Adipocyte (in vitro differentiated cells): ENCODE measurements at places on chromosomes 5 and 9.

- DNase-seq, result peak; percentile 42
These were observed 122.8 kb downstream of the ARHGEF28 start for GRCh38 chr5:73748510-73749400.

- DNase-seq, result no peak
These were observed 463.2 kb upstream of the KLF4 start for GRCh38 chr9:107952773-107953172.

- peak; percentile 52 for DNase-seq
These were observed 1021.2 kb downstream of the NR2F1-AS1 start for GRCh38 chr5:92559781-92560180.

DNA sequence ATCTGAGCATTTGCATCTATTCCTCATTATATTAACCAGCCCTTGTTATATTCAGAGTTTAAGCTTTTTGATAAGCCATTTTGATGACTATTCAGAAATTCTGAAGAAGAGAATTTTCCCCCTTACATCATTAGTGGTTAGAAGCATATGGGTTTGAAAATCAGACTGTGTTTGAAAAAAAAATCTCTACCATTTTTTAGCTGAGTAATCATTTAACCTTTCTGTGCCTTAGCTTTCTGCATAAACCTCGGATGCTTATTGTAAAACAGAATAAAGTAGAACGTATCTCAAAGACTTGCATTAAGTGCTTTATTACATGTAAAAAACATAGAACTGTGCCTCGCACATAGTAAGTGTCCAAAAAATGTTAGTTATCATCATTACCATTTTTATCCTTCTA lies 278.6 kb downstream of the RFX3 start:
- no peak for DNase-seq

- DNase-seq, result no peak
These were observed 189.0 kb upstream of the PUM3 start for GRCh38 chr9:3032898-3033297.

DNA sequence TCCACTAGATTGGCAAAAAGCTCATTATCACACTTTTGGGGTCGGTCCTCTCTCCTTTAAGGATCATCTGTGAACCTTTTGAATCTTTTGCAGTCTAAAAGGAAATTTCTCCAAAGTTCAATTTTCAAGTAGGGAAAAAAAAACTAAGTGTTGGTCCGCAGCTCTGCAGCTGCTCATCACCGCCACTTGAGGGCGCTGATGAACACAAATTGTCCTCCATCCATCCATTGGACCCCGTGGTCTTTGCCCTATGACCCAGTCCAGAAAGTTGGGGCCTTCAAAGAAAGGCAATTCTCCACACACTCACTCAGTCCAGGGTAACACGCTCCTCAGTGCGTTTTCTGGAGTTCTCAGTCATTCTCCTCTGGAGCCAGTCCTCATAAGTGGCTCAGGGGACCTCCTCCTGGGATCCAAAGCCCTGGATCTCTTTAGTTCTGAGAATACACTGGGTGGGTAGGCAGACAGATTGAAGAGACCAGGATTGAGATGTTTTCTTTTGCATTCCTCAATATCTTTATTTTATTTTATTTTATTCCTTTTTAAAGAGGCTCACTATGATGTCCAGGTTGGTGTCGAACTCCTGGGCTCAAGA lies 63.6 kb upstream of the SLC28A3 start:
- DNase-seq, result no peak

DNA sequence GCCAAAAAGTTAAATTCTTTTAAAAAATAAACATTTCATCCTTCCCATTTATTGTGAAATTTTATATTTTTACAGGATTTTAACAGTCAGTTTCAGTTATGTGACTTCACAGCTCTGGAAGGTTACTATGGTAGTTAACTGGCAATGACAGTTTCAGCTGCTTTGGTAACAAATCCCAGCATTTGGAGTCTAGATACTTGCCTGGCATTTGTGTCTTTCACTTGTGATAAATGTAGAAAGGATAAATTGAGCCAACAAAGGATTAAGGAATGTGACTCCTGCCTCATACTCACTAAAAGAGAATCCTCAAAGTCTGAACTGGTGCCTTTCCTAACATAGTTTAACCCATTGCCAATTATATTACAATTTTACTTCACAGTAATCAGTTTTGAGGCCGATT lies 315.5 kb downstream of the FER start:
- DNase-seq, result peak; percentile 90

DNA sequence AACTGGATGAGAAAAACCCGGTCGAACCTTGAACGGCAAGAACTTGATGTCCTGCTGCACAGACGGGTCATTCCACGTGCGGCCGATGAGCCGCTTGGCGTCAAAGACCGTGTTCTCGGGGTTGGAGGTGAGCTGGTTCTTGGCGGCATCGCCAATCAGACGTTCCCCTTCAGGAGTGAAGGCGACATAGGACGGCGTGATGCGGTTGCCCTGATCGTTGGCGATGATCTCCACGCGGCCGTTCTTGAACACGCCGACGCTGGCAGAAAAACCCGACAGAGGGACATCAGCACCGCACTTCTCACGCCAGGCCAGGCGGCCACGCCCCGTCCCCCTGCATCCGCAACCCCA lies 519 bp downstream of the HSPA5 start:
- DNase-seq, result peak; percentile 60

GRCh38 chr5:142399891-142400290 lies 75.1 kb upstream of the SPRY4 start:
- no peak for DNase-seq

GRCh38 chr5:121706686-121707085 lies 145.0 kb upstream of the FTMT start:
- DNase-seq, result no peak

DNA sequence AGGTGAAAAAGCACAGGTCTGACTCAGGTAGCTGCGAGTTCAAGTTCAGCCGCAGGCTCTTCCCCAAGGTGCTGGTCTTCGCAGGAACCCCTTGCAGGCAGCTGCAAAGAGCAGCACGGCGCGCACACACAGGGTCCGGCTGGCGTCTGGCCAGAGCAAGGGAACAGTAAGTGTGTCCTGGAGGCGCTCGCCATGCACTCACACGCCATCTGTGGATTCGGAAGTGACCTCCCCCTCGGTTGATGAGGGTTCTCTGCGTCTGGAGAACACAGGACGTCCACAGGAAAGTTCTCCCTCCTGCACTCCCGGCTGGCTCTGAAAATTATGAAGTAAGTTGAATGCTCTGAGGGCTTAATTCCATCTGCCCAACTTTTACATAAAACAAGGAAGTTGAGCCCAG lies 14.0 kb upstream of the EGFL7 start:
- no peak for DNase-seq

- DNase-seq, result no peak
These were observed 5.6 kb downstream of the ADAMTS13 start for GRCh38 chr9:133427658-133428348.

DNA sequence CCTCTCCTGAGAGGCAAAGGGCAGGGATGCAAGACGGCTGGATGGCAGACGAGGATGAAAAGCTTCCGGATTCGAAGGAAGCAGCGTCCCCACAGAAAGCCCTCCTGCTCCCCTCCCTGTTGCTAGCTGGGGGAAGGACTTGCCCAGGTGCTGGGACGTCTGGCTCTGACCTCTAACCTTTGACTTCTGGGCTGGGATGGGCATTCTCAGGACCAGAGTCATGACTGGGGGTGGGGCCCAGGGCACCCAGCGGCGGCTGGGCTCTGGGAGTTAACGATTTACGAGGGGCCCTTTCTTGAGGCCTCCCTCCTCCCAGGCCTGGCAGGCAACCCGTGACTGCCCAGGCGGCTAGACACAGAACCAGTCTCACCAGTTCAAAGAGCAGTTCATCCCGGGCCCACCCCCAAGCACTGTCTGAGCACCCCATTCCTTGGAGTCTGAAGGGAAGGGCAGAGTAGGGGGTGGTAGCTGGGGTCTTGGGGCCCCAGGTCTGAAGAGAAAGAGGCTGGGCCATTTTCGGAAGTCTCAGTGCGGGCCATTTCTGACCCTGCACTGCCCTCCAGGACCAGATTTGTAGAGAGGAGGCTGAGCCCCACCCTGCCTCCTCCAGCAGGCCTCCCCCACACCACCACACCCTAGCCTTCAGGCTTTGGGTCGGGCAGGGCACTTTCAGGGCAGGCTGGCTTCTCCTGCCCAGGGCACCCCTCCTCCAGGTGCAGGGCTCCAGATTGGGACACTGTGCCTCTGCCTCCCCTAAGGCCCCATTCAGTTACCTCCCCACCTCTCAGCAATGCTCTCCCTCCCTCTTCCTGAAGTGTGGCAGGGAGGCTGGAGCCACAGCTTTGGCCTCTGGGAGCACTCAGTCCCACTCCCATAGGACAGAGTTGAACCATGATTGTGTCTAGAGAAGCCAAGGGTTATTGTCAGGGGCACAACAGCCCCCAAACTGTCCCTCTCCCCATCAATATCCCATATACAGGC lies 5.0 kb upstream of the CXXC5 start:
- DNase-seq, result no peak

DNA sequence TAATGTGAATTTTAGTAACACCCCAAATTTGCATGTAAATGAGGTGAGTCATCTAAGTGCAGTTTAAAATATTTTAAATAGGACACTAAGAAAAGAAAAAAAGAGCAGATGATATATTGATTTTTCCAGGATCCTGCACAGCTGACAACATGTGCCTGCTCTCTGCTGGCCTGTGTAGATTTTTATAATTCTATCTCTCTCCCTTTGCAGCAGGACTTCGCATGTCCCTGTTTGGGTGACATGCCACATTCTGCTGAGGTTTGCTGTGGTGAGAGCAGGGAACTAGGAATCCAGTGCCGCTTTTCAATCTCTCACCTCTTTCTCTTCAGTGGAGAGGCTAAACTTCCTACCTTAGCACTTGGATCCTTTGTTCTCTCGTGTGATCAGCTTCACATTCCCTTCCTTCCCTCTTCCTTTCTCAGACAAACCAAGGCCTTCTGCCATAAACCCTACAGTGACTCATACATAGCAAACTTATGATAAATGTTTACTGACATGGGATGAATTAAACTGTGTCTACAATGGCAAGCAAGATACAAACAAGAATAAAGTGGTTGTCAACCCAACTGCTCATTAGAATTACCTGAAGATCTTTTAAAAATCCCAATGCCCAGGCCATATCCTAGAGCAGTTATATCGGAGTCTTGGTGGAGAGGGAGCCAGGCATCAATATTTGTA lies 198.8 kb upstream of the EFNA5 start:
- DNase-seq, result peak; percentile 69

DNA sequence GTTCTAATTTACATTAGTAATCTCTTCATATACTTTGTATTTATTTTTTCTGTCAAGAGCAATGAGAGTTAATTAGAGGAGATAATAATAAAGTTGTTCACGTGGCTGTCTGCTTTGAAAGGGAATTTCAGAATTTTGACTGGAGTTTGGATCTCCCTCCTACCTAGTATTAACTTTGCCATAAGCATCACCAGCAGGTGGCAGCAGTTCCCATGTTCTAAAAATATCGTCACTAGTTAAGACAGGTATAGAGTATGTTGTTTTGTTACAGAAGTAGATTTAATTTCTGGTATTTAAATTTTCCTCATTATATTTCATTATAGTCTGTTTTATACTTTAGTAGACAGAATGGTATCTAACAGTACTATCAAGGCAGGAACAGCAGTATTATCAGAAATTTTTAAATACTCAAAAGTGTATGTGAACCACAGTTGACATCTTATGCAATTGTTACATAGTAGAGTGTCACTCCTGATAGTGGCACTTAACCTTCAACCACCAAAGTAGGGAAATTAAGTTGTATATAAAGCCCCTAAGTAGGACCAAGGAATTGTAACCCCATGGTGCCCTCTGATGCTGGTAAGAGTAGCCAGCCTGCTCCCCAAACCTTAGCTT lies 20.4 kb downstream of the GNPDA1 start:
- DNase-seq, result peak; percentile 85

GRCh38 chr5:1488882-1489680 lies 34.7 kb downstream of the LPCAT1 start:
- peak; percentile 48 for DNase-seq

DNA sequence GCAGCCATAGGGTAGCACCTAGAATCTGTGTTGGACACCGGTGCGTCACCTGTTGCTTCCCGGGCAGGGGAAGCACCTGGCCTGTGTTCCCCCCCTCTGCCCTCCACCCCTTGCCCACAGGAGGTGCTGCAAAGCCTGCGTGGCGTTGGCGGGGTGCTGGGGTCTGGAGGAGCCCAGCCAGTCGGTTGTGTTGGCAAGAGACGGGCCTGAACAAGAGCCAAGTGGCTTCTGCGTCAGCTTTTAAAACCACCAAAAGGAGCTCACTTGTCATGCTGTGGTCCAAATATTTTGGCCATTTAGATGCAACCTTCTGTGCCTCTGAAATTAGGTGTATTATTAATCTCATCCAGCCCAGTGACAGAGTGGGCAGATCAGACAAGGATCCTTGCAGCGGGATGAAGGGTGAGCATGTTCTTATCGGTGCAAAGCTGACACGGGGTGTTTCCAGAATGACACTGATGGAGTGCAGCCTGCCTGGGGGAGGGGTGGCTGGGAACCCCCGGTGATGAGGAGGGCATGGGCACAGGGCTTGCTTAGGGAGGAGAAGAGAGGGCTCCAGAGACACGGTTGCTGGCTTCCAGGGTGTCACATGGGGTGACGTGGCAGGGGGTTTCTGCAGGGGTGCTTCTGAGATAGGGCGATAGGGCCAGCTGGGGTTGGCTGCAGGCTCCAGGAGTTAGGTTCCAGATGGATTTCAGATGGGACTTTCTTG lies 9.7 kb upstream of the RXRA start:
- no peak for DNase-seq
